ENCODE measurements at places on chromosomes 5 and 9. TPM values are rescaled to one million over a fixed set of nuclear protein-coding genes. Genes with fewer than 3 reads are reported as not detected.

The GBGT1 gene
- polyA plus RNA-seq = 3.5 TPM

The SPINK1 gene
- polyA plus RNA-seq = not detected

DNA sequence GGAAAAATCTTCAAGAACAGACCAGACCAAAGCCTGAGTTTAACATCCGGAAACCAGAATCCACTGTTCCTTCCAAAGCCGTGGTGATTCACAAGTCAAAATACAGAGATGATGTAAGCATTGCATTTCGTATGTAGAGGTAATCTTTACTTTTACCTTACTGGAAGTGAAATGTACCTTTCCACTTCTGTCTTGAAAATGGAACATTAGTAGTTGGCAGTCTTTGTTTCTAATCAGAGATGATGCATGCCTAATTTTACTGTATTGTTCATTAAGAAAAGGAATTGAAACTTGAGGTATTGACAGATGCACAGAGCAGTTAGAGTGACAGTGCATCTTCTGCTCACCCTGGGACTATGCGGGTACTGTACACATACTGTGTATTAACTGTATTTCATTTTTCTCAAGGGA is 34.6 kb downstream of the HABP4 start:
- H3K4me1 ChIP-seq = peaks cover 16% of the 10 kb centered on the region
- no peaks in the 10 kb centered on the region for H3K27me3 ChIP-seq
- DNase-seq = peak; percentile 27
- peak overlapping the region; percentile 12 for H3K27ac ChIP-seq

DNA sequence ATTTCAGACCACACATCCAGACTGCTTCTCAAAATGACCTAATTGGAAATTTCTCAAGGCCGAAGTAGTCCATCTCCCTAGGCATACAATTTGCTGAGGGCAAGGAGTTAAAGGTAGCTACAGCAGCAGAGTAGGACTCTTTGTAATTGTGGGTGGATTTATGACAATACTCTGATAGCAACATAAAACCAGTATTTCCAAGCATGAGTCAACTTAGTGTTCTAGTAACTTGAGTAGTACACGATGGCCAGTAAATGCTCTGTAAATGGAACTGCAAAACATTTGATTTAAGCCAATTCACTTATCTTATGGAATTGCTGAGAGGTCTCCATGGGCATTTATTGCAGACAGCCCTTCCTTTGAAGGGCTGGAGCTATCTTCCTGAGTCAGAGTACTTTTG is 352.2 kb downstream of the PLK2 start:
- H3K36me3 ChIP-seq = no peaks in the 10 kb centered on the region
- H3K4me3 ChIP-seq = no peak overlapping the region
- no peak overlapping the region for H3K27ac ChIP-seq
- H3K27me3 ChIP-seq = no peaks in the 10 kb centered on the region

- H3K4me1 ChIP-seq = peaks cover 43% of the 10 kb centered on the region
- peak within 1 kb of the TSS; percentile 96 for H3K27ac ChIP-seq
- DNase-seq = peak; percentile 88
- H3K4me3 ChIP-seq = peak within 1 kb of the TSS; percentile 97
- H3K27me3 ChIP-seq = no peaks in the 10 kb centered on the region
These were observed at the start of gene PSMD5 for GRCh38 chr9:120842685-120843485. TSS of gene PSMD5 (minus strand) at chr9:120842922. CDS start at chr9:120842909, 13 bp downstream.

- no peak overlapping the region for H3K4me3 ChIP-seq
- H3K27ac ChIP-seq = no peak overlapping the region
- DNase-seq = no peak
- no peaks in the 10 kb centered on the region for H3K36me3 ChIP-seq
- H3K4me1 ChIP-seq = no peaks in the 10 kb centered on the region
These were observed 178.8 kb upstream of the IL12B start for GRCh38 chr5:159509002-159509660.

GRCh38 chr9:87300915-87301314 is 196.8 kb upstream of the DAPK1 start:
- H3K27ac ChIP-seq = no peak overlapping the region
- no peaks in the 10 kb centered on the region for H3K36me3 ChIP-seq
- H3K4me3 ChIP-seq = no peak overlapping the region
- no peaks in the 10 kb centered on the region for H3K4me1 ChIP-seq
- no peaks in the 10 kb centered on the region for H3K27me3 ChIP-seq
- no peak for DNase-seq

- no peak overlapping the region for H3K27ac ChIP-seq
- no peak overlapping the region for H3K4me3 ChIP-seq
- DNase-seq = no peak
- H3K27me3 ChIP-seq = peaks cover 24% of the 10 kb centered on the region
- H3K4me1 ChIP-seq = no peaks in the 10 kb centered on the region
These were observed 12.4 kb downstream of the NR6A1 start for GRCh38 chr9:124758691-124759090.

GRCh38 chr5:175253597-175253996 is 190.4 kb downstream of the DRD1 start:
- no peak overlapping the region for H3K4me3 ChIP-seq
- no peaks in the 10 kb centered on the region for H3K27me3 ChIP-seq
- H3K4me1 ChIP-seq = no peaks in the 10 kb centered on the region
- no peak for DNase-seq
- no peaks in the 10 kb centered on the region for H3K36me3 ChIP-seq

DNA sequence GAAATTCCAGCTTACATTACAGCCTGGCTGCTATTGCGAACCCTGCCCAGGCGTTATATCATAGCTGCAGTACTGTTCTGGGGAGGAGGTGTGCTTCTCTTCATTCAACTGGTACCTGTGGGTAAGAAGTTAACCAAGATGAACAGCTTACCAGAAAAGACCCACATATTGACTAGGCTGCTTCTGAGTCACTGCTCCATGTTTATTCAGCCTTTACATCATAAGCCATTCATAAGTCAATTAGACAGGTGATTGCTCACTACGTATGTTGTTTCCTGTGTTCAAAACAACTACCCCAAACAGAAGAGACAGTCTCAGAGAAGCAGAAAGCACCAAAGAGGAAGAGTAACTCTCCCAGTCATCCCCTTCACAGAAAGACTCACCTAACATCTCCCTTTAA is 34.7 kb upstream of the SLC22A5 start:
- H3K4me3 ChIP-seq = no peak overlapping the region
- H3K4me1 ChIP-seq = peaks cover 6% of the 10 kb centered on the region
- DNase-seq = peak; percentile 18
- H3K27me3 ChIP-seq = no peaks in the 10 kb centered on the region

GRCh38 chr9:77756449-77756848 is 108.3 kb upstream of the GNA14 start:
- H3K27ac ChIP-seq = no peak overlapping the region
- H3K4me1 ChIP-seq = no peaks in the 10 kb centered on the region
- H3K36me3 ChIP-seq = no peaks in the 10 kb centered on the region
- H3K4me3 ChIP-seq = no peak overlapping the region
- H3K27me3 ChIP-seq = no peaks in the 10 kb centered on the region
- no peak for DNase-seq

DNA sequence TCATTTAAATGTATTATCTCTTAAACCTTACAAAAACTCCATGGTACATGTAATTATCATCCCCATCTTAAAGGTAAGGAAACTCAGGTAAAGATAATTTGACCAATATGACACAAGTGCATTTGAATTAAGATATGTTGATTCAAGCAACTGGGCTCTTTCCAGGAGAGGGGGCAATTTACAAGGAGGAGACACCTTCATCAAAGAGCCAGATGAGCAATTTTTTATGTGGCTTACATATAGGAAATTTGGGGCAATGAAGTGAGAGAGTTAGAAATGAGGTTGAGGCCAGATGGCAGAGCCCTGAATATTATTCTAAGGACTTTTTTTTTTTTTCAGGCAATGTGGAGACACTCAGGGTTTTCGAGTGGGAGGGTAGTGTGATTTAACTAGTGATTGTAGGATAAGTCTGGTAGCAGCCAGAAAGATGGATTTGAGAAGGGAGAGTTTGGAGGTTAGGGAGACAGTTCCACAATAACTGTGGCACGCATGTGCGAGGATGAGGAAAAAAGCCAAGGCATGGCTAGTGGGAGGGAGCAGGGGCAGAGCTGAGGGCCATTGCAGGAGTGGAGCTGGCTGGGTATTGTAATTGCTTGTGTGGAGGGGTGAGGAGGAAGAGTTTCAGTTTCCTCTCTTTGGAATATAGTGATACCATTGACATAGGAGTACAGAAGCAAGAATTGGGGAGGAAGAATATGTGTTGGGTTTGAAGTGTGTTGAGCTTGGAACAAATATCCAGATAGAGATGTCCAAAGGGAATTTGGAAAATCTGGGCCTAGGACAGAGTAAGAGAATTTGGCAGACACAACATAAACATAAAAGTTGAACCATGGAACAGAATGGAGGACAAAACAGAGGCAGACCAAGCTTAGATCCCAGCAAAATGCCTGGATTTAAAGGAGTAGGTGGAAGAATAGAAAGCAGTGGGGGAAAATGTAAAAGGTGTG is 72.0 kb downstream of the ACTBL2 start:
- no peaks in the 10 kb centered on the region for H3K4me1 ChIP-seq
- H3K27ac ChIP-seq = no peak overlapping the region
- no peak for DNase-seq
- H3K36me3 ChIP-seq = no peaks in the 10 kb centered on the region
- no peak overlapping the region for H3K4me3 ChIP-seq
- H3K27me3 ChIP-seq = no peaks in the 10 kb centered on the region

DNA sequence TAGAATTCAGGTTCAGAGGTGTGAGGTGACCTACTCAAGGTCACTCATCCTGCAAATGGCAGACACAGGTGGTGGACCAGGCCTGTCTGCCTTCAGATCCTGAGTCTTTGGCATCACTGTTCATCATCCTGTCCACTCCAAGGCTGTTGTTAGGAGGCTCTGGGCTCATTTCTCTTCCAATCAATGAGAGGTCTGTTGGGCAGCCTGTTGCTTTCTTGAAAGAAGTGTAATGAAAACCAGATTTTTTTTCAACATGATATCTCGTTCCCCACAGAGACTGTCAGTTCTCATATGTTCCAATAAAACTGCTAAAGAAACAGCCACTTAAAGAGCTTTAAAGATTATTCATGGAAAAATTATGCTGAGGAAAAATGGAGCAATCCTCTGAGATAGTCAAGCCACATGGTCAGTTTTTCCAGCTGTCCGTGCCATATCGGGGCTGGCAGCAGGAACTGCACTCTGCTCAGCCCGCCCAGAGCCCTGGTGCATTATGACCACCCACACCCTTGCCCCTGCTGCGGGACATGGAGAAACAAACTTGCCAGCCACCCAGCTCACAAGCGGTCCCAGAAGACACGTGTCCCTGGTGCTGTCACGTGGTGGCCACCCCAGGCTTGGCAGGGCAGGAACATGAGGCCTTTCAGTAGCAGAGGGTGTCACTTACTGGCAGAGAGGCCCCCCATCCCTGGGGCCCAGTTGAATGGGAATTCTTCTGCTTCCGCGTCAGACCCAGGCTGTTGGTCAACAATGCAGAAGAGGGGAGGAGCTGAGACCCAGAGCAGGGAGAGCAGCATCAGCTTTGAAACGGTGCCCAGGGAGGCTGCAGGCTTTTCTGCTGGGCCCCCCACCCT is 63.7 kb upstream of the ANGPTL2 start:
- no peaks in the 10 kb centered on the region for H3K4me1 ChIP-seq
- H3K36me3 ChIP-seq = peaks cover 9% of the 10 kb centered on the region
- no peaks in the 10 kb centered on the region for H3K27me3 ChIP-seq
- DNase-seq = no peak
